ENCODE measurements at places on chromosomes 4 and X.

DNA sequence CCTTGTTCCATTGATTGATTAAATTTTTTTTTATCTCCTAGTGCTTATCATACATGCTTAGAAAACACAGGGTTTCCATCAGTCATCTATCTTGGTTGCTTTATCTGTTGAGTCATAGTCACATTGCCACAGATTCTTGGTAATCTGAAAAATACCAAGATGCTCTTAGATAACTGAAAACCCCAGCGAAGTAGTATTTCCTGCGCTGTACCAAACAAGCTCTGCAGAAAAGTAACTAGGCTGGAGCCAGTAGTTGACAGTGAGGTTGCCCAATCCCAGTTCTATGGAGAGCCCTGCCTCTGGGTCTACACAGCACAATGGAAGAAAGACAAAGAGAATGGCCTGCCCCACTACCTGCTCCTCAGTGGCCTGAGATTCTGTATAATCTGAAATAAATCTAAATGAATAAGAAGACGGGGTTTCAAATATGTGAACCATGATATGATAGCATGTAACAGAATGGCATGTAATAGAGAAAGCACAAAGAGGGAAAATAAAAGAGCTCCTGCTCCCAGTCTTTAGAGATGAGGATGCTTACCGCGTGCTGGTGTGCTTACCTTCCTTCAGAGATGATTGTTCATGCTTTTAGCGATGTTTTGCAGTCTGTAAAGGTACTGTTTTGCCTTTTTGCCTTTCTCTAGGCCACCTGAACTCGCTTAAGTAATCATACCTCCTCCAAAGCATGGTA is 55.3 kb upstream of the RAPGEF2 start:
- no peak for DNase-seq

DNA sequence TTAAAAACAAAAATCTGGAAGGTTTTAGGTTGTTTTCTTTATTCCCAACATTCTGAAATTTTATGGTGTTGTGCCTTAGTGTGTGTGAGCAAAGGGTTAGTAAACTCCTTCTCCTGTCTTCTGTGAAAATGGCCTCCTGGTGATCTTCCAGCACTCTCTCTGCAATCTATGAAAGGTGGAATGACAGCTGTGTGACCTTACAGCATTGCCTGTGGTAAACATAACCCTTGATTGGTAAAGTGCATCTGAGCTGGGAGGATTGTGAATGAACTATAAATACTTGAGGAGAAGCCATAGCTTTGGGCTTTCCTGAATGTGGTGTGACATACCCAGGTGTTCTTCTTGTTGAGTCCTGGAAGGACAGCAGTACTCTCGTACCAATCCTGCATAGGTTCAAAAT is 10.0 kb downstream of the ART3 start:
- no peak for DNase-seq

- DNase-seq: no peak
These were observed 925.6 kb downstream of the SH3BGRL start for GRCh38 chrX:82127228-82128123.

GRCh38 chr4:39043058-39043860 is 11.1 kb upstream of the TMEM156 start:
- no peak for DNase-seq

- no peak for DNase-seq
These were observed 138.8 kb upstream of the BANK1 start for GRCh38 chr4:101651778-101652177.

DNA sequence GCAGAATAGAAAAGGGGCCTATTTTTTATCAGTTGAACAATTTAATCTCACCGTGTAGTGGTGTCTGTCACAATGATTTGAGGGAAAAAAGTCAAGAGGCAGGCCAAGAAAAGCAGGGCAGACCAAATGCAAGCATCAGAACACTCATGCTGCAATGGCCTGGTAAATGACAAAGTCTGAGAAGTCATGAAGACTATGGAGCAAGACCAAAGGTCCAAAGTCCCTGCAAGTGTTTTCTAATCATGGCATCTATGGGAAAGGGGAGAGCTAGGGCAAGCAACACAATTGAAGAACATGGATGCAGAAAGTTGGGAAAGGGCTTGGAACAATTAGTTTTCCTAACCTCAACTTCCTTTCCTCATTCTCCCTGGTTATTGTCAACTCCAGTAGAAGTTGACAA is 147.7 kb upstream of the TLL1 start:
- no peak for DNase-seq

All from stimulated activated CD8-positive, alpha-beta memory T cell treated with anti-CD3 and anti-CD28 coated beads, Interleukin-15, amount 100 ng/mL, for 1 hour (primary cell).